ENCODE measurements at places on chromosomes 1 and 21. TPM values are rescaled to one million over a fixed set of nuclear protein-coding genes. Genes with fewer than 3 reads are reported as not detected.

ARHGEF2 gene
- total RNA-seq = 152 TPM

BEND5 gene
- total RNA-seq = 5.9 TPM

TNN gene
- not detected for total RNA-seq

TFF1 gene
- total RNA-seq = 0.97 TPM

APOBEC4 gene
- not detected for total RNA-seq

HHIPL2 gene
- not detected for total RNA-seq

PER3 gene
- 1.3 TPM for total RNA-seq

GJA9 gene
- not detected for total RNA-seq

RXFP4 gene
- total RNA-seq = not detected

CAMK2N1 gene
- 1.2 TPM for total RNA-seq

GCSAML gene
- total RNA-seq = 0.14 TPM

PDZK1 gene
- 0.41 TPM for total RNA-seq

MXRA8 gene
- total RNA-seq = 3.0 TPM

DDAH1 gene
- total RNA-seq = 0.09 TPM

PPFIA4 gene
- total RNA-seq = 18.8 TPM

CYP4A22 gene
- total RNA-seq = not detected

CYB5RL gene
- 8.4 TPM for total RNA-seq

ERVH48-1 gene
- total RNA-seq = 0.31 TPM

S1PR1 gene
- total RNA-seq = 135 TPM

CD52 gene
- total RNA-seq = 213 TPM

PKP1 gene
- not detected for total RNA-seq

TEX38 gene
- total RNA-seq = 0.65 TPM

FCAMR gene
- total RNA-seq = not detected

MAP3K21 gene
- 2.7 TPM for total RNA-seq

IL23R gene
- 3.0 TPM for total RNA-seq

PLPPR4 gene
- total RNA-seq = not detected

USH2A gene
- total RNA-seq = not detected

PADI4 gene
- 0.79 TPM for total RNA-seq

TNFRSF8 gene
- total RNA-seq = 63.5 TPM

LCE7A gene
- not detected for total RNA-seq

OR2AK2 gene
- 0.35 TPM for total RNA-seq

CASQ1 gene
- total RNA-seq = not detected

COL6A2 gene
- 11.3 TPM for total RNA-seq

TDRD5 gene
- not detected for total RNA-seq

TRIM67 gene
- 0.12 TPM for total RNA-seq

MROH7 gene
- total RNA-seq = 0.39 TPM

APCS gene
- not detected for total RNA-seq

TLR5 gene
- total RNA-seq = 0.60 TPM

GBP1 gene
- total RNA-seq = 44.9 TPM

MPL gene
- not detected for total RNA-seq

SETD4 gene
- total RNA-seq = 16.7 TPM

LRRC8B gene
- 33.8 TPM for total RNA-seq

WDR64 gene
- not detected for total RNA-seq

RAD54L gene
- total RNA-seq = 33.1 TPM

HNRNPU gene
- 310 TPM for total RNA-seq

LRRC8C gene
- 36.7 TPM for total RNA-seq

GJA5 gene
- not detected for total RNA-seq

SELENBP1 gene
- total RNA-seq = not detected

PTGFR gene
- total RNA-seq = not detected

KISS1 gene
- not detected for total RNA-seq

BARHL2 gene
- not detected for total RNA-seq

AMY1A gene
- not detected for total RNA-seq

EPHA10 gene
- total RNA-seq = 0.74 TPM

TIAM1 gene
- 62.2 TPM for total RNA-seq

AMY2B gene
- total RNA-seq = 14.2 TPM

MRPL37 gene
- total RNA-seq = 166 TPM

SYT14 gene
- not detected for total RNA-seq

SOAT1 gene
- 36.1 TPM for total RNA-seq

DPM3 gene
- 49.4 TPM for total RNA-seq

All from activated T-cell treated with anti-CD3 and anti-CD28 coated beads, Interleukin-2, amount 50 U/mL, for 72 hours (primary cell).